ENCODE measurements at places on chromosomes 5 and 9.

DNA sequence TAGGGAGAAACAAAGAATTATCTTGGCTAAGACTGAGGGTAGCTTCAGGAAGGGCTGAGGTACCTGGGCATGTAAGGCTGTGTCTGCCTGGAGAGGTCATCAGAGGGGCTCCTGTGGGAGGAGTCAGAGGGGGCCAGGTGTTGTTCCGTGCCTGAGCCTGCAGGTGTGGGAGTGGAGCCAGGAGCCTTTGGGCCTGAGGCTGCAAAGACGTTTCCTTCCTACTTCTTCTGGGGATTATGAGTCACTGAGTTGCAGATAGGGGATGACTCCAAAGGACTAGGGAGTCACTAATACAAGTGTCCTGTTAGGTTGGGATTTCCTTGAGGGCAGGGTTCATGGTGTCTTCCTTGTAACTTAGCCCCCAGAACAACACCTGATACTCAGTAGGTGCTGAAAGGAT, 391.1 kb downstream of the ARHGEF28 start:
- DNase-seq, result no peak

GRCh38 chr5:135069016-135069770, 35.2 kb upstream of the PITX1 start:
- peak; percentile 32 for DNase-seq

GRCh38 chr5:6995115-6995514, 281.9 kb downstream of the TENT4A start:
- no peak for DNase-seq

DNA sequence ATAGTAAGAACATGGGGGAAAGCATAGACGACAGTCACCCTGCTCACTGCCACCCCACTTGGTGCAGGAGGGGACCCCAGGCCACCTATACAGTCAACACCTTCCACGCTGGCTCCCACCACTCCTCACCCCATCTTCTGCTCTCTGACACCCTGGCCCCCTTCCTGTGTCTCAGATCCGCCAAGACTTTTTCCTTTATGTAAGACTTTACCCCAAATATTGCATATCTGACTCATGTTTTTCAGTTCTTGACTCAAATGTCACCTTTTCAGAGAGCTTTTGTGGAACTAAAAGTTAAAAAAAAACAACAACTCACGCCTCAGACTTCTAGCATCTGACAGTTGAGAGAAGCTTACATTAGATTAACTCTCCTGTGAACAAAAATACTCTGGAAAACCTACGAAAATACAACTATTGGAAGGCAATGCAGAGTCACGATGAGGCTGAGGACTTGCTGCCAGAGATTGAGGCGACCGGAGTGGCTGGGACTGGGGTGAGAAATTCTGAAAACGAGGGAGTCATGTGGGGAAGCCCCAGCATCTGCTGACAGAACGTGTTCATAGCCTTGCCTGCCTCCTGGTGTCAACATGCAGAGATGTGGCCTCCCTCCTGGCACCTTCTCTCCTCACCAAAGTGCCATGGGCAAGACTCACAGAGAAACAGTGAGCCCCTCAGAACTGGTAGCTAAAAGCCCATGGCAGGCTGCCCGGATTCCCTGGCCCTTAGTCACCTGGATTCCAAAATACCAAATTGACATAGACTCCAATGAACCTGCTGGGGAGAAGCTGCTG, 22.4 kb upstream of the FCN2 start:
- no peak for DNase-seq

GRCh38 chr5:79416499-79416898, 97.4 kb downstream of the HOMER1 start:
- no peak for DNase-seq

DNA sequence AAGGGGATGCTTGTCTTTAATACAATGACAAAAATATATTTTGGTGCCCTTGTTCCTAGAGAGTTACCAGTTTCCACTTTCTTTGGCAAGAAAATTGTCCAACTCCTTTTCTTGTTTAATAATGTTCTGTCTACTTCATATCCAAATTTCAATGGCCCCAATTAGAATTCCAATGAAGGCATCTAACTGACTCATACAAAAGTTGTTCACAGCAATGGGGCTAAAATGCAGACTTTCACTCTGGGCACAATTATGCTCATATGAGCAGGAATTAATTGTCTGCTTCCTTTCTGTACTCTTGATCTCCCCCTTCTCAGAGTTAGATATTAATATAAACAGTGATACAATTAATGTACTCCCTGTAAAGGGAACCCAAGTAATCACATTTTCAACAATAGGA, 42.1 kb upstream of the ZNF622 start:
- no peak for DNase-seq

- no peak for DNase-seq
Measured at GRCh38 chr9:135809166-135809565, 98.2 kb downstream of the CAMSAP1 start.

- DNase-seq, result no peak
Measured at GRCh38 chr9:23824830-23825591, 1.0 kb downstream of the ELAVL2 start.

- DNase-seq, result no peak
Measured at GRCh38 chr5:31255041-31255440, 61.6 kb downstream of the CDH6 start.

DNA sequence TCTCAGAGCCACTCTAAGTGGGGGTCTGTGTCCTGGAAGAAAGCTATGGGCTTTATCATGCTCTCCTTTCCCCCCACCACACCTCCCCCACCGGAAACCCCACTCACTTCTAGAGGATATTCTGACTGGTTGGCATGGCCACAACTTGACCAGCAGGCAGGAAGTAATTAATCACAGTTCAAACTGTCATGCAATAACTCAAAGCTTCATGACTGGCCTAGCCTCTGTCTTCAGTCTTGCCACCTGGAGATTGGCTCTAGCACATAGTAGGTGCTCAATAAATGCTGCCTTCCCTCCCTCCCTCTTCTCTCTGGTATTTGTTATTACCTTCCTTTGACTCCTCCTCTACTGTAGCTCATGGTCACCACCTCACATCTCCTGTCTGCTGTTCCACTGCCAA, 124.7 kb downstream of the GABBR2 start:
- DNase-seq, result no peak

DNA sequence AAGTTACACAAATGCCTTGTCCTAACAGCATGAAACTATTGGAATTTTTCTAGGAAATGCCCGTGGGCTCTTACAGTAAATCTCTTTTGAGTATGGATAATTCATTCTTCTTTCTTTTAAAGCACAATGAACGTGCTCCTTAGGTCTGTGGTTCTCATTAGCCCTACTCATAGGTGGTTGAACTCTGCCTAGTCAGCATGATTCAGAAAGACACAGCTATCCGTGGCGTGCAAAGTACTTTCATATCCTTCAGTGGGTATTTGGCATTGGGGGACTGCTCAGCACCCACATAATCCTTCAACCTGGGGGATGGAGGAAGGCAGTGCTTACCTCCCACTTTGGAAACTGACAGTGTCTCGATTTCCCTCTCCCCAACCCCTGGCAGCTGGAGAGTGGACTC, 462.0 kb upstream of the CLINT1 start:
- no peak for DNase-seq

GRCh38 chr5:91998774-91999173, 615.7 kb upstream of the ARRDC3 start:
- DNase-seq, result no peak

DNA sequence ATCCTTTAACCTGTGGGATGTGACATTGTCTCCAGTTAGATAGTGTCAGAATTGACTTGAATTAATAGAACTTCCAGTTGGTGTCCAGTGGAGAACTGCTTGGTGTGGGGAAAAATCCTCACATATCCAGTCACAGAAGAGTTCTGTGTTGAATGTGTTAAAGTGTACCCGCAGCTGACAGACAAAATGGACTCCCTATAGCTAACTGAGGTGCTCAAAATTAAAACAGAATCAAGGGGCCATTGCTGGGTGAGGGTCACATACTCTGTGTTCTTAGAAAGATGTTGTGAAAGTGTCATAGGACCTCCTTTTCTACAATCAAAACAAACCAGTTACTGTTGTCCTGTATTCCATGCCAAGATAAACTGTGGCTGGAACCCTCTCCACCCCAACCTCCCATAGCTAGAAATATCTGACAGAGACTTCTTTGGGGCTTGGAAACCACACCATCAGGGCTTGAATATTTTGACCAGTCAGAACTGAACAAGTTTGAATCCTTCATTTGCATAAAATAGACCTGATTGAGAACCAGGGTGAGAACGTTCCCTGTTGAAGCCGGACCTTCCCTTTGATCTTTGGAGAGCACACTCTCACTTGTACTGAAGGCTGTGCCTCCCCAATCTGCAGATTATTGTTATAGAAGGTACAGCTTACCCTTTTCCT, 164.0 kb upstream of the ZNF608 start:
- no peak for DNase-seq

- DNase-seq, result no peak
Measured at GRCh38 chr5:154475591-154476353, 2.3 kb downstream of the HAND1 start.

DNA sequence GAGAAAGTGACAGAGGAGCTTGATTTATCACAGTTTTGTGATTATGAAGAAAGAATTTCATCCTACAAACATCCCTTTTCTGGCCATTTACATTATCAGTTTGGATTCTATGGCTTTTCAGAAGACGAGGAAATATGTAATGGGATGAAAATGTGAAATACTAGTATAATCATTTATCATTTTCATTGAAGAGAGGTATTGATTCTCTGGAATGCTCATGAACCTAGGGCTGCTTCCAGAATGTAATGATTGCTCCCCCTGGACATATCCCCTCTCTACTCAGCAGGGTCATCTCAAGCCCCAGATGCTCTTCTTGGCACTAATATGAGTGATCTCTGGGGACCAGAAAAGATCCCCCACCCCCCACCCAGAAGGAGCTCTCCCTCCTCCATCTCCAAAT, 106.7 kb upstream of the ZNF618 start:
- no peak for DNase-seq

- no peak for DNase-seq
Measured at GRCh38 chr5:34552686-34553085, 103.4 kb upstream of the RAI14 start.

DNA sequence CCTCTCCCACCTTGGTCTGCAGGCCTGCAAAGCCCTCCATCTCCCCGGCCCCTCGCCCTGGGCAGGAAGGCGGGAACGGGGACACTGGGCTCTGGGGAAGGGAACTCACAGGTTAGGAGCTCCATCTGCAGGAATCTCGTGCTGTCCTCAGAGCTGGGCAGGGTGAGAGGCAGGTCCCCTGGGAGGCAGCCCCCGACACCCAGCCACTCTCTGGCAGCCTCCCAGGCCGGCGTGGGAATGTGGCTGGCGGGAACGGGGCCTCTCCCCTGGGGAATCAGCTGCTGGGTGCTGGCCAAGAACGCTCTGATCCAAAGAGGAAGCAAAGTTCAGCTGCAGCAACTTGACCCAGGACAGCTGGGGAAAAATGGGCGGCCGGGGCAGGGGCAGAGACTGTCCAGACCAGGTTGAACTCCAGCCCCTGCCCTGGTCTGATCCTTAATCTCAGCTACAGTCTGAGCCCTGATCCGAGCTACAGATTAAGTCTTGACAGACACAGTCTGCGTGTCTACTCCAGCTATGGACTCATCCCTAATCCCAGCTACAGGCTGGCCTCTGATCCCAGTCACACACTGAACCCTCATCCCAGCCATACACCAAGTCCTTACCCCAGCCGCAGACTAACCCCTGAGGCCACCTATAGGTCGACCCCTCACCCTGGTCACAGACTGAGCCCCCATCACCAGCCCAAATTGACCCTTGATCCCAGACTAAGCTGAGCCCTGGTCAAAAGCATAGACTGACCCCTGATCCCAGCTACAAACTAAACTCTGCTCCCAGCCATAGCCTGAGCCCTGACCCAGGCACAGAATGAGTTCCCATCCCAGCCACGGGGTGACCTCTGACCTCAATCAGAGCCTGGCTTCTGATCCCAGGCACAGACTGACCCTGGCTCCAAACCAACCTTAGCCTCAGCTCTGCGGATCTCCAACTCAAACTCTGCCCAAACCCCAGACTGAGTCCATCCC, 37.3 kb upstream of the EGFL7 start:
- no peak for DNase-seq

DNA sequence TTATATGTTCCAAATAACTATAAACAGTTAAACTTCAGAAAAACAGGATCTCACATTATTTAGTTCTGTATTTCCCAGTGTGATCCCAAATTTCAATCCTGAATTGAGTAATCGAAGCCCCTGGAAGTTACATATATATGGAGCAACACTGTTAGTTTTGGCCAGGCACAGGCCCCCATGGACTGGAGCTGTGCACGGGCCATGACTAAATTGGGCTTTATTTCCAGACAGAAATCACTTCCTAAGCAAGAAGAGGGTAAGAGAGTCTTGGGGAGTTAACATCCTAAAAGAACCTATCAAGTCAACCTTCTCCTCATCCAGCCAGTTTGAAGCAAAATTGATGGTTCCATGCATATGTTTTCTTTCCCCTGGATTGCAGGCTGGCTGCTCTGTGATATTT, 393.0 kb downstream of the TMEM167A start:
- no peak for DNase-seq

- no peak for DNase-seq
Measured at GRCh38 chr5:29942089-29942488, 1251.4 kb upstream of the CDH6 start.

GRCh38 chr9:127931092-127931881, 710 bp upstream of the PIP5KL1 start:
- DNase-seq, result no peak

- peak; percentile 44 for DNase-seq
Measured at GRCh38 chr9:135990468-135991429, 29.6 kb upstream of the UBAC1 start.

DNA sequence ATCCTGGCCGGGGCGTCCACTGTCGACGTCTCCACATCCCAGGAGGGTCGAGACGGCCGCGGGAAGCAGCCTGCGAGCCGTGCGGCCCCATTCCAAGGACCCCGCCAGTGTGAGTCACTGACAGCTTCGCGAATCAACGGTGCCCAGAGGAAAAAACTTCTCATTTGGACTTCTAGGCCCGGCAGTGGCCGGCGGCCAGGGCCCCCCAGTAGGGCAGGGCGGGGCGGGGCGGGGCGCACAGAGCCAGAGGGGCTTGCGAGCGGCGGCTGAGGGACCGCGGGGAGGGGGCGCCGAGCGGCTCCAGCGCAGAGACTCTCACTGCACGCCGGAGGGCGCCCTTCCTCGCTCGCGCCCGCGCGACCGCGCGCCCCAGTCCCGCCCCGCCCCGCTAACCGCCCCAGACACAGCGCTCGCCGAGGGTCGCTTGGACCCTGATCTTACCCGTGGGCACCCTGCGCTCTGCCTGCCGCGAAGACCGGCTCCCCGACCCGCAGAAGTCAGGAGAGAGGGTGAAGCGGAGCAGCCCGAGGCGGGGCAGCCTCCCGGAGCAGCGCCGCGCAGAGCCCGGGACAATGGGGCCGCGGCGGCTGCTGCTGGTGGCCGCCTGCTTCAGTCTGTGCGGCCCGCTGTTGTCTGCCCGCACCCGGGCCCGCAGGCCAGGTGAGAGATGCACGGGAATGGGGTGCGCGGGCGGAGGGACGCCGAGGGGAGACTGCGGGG, at the start of gene F2R:
F2R (plus strand) TSS at position 391 of the 720 bp plus-strand sequence; CDS start at position 573, 182 bp downstream.
- no peak for DNase-seq

GRCh38 chr9:126621061-126621918, 7.6 kb downstream of the LMX1B start:
- DNase-seq, result no peak

DNA sequence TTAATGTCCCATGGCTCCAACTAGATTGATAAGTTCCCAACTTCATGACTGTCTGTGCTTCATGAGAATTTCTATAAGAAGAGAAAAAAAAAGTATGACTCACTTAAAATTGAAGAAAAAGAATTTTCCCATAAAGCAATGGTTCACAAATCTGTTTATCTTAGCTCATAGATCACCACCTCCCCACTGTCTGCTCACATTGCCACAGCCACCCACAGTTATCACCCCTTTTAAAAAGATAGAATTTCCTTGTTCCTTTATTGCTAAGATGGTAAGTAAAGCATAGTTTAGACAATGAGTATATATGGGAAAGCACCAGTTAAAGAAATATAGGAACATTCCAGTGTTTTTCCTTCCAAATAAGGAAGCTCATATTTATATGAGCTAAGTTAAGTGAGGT, 67.1 kb downstream of the ALDH7A1 start:
- DNase-seq, result no peak

All from naive thymus-derived CD8-positive, alpha-beta T cell (primary cell).